ENCODE measurements at places on chromosomes 7 and 10.

DNA sequence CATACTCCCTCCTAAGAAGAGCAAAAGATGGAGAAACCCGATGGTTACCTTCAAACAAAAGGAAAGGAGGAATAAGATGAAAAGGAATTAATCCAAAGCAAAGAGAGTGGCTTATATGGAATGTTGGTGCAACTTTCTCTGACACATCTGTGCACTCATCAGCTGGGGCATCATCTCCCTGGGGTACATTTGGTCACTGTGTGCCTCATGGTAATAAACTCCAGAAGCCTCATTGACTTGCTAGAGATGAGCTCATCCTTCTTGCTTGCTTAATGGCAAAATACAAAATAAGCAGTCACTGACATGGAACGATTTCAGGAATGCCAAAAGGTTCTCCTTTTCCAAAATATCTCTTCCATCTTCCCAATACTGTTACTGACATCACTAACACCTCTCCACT lies 22.5 kb downstream of the CAV1 start:
- DNase-seq: no peak

GRCh38 chr7:114364151-114364550 lies 50.5 kb upstream of the FOXP2 start:
- no peak for DNase-seq

DNA sequence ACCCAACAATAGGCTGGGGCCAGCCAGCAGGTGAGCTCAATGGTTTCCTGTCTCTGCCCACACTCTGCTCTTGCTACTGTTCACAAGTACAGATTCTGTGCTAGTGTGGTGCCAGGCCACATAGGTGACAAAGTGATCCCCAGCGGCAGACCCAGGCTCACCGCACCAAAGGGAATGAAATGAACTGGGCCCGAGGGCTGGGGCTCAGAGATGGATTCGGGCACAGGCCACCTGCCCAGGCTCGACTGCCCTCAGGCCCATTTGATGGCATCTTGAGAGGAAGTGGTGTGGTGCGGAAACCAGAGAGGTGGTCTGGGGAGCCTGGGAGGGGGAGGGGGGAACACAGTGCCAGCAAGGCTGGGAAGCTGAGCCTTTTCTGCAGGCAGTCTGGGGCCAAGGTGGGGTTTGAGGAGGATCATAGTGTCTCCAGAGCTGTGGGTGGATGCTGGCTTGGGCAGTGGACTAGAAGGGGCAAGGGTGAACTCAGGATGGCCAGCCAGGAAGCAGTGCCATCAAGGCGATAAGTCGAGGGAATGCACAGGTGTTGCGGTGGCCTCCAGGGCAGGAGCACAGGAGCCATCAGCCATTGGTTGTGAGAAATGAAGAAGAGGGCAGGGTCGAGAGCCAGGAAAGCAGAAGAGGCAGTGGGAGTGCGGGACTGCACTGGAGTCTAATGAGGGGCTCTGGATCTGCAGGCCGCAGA lies 85.2 kb downstream of the ARHGAP22 start:
- DNase-seq: no peak

DNA sequence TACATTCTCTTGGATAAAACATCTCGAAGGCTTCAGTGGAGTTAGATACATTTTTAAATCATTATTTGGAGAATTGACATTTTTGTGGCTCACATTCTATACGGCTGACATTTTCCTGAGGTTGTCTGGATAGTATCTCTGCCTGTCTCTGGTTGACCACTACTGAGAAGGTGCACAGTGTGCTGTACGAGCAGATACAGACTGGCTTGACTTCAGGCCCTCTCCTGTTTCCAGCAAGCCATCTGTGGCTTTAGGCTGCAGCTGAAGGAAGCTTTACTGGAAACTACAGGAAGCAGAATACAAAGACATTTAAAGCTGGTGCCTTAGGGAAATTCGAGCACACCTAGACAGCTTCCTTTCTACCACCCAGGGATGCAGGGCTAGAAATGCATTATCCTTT lies 39.3 kb upstream of the RSU1 start:
- no peak for DNase-seq

DNA sequence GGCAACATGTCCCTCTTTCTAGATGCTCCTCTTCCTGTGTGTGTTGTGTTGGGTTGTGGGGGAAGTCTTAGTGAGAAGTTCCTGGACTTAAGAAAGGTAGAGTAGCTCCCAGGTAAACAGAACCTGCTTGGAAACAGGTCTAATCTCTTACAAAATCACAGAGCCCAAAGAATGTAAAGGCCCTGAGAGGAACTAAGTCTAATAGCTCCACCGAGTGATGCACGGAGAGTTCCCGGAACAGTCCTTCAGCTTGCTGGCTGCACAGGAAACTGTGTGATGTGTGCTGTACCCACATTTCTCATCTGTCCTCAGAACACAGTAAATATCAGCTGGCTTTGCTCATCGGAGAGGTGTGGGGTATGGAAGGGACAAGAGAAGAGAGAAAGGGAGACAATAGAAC lies 182.6 kb upstream of the LYZL1 start:
- no peak for DNase-seq

GRCh38 chr10:71782917-71783490 lies 9.7 kb upstream of the VSIR start:
- no peak for DNase-seq

DNA sequence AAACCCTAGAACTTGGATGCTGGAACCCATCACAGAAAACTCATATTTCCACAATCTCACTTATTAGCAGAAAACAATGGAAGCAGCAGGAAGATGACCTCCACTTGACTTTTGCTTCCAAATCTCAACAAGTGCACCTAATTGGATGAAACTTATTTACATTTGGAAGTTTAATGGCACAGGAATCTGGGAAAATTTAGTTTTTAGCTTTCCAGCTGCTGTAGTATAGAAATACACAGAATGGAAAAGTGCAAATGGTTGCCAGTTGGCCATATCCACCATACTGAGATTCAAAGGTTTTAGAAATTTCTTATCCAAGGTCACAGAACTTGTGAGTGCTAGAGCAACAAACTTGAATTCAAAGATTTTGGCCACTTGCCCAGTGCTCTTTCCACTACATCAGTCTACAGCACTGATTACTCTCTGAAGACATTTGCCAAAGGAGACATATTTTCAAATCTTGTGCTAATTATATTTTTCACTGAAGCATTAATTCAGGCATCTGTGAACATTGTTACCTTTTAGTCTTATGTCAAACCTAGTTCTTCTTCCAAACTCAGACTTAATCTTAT lies 9.3 kb upstream of the AHR start:
- no peak for DNase-seq

DNA sequence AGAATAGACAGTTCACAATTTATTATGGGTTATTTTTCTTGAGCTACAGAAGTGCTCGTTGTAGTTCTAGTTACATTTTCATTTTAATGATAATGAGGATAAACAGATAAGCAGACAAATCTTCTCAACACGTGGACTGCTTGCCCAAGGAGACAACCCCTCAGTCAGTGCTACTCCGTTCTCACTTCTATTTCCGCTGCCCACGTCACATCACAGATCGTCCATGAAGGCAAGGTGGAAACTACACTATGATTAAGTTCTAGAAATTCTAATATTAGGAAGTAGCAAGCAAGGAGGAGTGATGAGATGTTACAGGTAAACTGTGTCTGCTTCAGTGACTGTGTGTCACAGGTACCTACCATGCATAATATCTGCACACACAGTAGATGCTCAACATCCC lies 210.5 kb downstream of the CHCHD3 start:
- no peak for DNase-seq

DNA sequence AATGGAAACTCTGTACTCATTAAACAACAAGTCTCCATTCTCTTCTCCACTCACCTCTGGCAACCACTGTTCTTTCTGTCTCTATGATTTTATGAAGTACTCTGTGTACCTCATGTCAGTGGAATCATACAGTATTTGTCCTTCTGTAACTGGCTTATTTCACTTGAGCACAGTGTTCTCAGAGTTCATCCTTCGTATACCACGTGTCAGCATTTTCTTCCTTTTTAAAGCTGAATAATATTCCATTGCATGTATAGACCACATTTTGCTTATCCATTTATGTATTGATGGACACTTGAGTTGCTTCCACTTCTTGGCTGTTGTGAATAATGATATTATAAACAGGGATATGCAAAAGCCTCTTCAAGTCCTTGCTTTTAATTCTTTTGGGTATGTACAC lies 333.0 kb upstream of the ZNF32 start:
- DNase-seq: no peak

GRCh38 chr10:59829024-59829423 lies 75.8 kb upstream of the MRLN start:
- no peak for DNase-seq

Measured in stimulated activated CD8-positive, alpha-beta memory T cell treated with anti-CD3 and anti-CD28 coated beads, Interleukin-4, amount 100 ng/mL, for 4 hours (primary cell).